CD4-positive, alpha-beta T cell treated with Interleukin-4 for 1 hour (primary cell): ENCODE measurements at places on chromosomes 16 and 17.
A peak's percentile ranks its signal among the peaks of the same experiment; 100 is the strongest.

- DNase-seq: peak; percentile 50
Measured at GRCh38 chr17:36705874-36706731, 104.7 kb downstream of the MRM1 start.

DNA sequence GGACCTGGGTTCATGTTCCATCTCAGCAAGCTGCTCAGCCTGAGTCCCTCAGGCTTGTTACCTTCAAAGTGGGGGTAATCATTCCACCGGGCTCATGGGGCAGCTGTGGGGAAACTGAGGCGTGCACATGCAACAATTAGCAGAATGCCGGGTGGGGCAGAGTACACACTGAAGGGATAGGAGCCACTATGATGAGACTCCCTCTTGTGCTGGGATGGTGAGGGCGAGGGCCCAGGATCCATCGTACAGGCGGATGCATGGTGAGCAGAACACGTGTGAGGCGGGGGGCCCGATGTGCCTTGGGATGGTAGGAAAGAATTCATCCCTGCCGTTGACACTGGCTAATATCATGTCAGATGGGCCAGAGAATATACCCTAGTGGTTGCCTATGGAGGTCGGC lies 25.5 kb upstream of the MAP3K14 start:
- DNase-seq: no peak

GRCh38 chr16:47142821-47143676 lies 696 bp downstream of the NETO2 start:
- DNase-seq: peak; percentile 61

- no peak for DNase-seq
Measured at GRCh38 chr16:28501258-28502232, 5.1 kb downstream of the IL27 start.

DNA sequence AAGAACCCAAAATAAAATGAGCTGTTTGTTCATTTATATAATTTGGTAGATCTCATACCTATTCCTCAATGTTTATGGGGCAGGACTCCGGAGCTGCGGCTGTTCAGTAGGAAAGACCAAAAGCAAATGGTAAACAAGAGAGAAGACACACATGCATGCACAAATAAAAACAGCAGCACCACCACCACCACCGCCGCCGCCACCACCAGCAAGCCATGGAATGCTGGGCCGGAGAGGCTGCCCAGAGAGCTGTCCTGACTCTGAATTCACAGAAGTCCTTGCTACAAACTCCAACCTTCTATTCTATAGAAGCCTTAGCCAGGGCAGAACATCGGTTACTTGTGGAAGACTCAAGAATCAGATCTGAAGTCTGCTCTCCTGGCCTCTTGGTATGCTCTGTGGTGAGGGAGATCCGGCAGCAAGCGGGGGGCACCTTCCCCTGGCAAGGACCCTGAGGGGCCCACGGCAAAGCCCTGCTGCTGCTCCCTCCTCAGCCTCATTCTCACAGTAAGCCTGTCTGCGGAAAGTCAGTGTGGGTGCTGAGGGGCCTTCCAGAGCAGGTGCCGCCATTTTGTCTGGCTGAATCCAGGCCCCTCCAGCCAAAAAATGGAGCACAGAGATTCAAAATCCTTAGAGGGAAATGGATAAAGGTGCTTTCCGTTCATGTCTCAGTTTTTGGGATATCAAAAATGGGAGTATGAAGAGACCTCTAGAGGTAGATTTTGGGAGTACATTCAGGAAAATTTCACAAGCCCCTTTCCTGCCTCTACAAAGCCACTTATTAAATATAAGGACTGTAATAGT lies 6.4 kb upstream of the FOXJ1 start:
- no peak for DNase-seq

DNA sequence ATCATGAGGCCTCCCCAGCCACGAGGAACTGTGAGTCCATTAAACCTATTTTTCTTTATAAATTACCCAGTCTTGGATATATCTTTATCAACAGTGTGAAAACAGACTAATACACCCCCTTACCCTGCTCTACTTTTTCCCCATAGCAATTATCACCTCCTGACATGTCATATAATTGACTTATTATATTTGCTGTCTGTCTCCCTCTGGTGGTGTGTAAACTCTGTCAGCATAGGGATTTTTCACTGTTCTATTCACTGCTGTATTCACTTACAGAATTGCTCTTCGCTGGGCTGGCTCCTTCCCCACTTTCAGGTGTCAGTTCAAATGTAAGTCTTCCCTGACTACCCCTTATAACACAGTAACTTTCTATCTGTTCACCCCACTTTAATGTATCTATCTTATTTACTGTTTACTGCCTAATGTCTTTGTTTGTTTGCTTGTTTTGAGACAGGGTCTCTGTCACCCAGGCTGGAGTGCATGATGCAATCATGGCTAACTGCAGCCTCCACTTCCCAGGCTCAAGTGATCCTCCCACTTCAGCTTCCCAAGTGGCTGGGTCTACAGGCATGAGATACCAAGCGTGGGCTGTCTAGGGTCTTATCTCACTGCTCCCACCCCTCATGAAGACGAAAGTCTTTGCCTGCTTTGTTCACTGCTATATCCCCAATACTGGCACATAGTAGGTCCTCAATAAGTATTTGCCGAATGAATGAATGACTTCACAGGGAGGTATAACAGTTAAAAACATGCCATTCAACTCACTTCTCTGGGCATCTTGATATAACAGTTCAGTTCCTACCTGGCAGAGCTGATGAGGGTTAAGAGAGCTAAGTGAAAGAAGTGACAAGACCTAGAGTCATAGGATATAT lies 52.4 kb upstream of the CDH3 start:
- peak; percentile 54 for DNase-seq

DNA sequence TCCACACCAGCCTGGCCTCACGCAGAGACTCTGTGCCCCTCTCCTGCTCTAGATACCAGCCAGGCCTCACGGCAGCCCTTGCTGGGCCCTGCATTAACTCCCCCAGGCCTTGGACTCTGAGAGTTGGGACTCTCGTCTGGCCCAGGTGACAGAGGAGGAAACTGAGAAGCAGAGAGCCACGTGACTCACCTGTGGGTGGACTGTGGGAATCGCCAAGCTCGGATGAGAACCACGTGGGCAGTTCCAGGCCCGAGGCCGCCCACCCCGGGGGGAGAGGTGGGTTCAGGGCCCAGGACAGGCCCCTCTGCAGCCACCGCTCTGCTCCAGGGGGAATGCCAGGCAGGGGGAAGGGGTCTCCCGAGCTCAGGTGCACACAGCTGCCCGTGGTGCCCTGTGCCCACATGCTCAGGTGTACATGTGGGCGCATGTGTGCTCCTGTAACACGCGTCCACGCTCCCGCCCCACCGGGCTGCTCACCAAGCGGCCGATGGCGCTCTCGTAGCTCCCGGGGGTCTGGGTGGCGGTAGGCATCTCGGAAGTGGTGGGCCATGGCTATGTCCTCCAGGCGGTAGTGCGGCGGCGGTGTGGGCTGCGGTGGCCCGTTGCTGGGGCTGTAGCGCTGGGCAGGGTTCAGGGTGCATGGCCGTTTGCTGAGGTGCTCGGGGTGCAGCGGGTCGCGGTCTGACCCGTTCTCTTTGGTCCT lies 18.3 kb upstream of the PABPN1L start:
- DNase-seq: no peak

- DNase-seq: peak; percentile 8
Measured at GRCh38 chr16:89958068-89958467, 9.5 kb downstream of the DEF8 start.

- DNase-seq: no peak
Measured at GRCh38 chr17:77237232-77238008, 96.7 kb downstream of the SEC14L1 start.

DNA sequence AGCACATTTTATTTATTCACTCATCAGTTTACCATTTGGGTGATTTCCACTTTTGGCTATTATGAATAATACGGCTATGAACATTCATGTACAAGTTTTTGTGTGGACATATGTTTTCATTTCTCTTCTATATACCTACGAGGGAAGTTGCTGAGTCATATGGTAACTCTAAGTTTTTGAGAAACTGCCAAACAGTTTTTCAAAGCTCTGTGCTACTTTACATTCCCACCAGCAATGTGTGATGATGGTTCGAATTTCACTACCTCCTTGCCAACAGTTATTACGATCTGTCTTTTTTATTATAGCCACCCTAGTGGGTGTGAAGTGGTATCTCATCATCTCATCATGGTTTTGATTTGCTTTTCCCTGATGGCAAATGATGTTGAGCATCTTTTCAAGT lies 63.7 kb upstream of the MRTFB start:
- no peak for DNase-seq

GRCh38 chr17:39235555-39236449 lies 10.1 kb upstream of the STAC2 start:
- DNase-seq: peak; percentile 73

- DNase-seq: no peak
Measured at GRCh38 chr16:72051818-72052217, 2.5 kb upstream of the HP start.

DNA sequence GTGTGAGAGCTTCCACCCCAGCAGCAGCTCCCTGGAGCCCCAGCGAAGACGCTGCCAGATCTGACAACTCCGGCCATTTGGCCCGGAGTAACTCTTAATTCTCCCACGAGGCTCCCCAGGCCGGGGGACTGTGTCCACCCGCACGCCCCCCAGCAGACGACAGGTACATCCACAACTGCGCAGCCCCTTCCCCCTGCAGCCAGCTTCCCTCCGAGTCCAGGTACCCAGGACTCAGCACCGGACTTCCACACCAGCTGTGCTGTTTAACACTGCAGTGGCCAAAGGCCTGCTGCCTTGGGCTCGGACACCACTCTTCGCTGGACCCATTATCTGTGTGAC lies 7.2 kb downstream of the SYNGR2 start:
- no peak for DNase-seq

GRCh38 chr17:74212209-74212912 lies 1.0 kb upstream of the TTYH2 start:
- peak; percentile 18 for DNase-seq

DNA sequence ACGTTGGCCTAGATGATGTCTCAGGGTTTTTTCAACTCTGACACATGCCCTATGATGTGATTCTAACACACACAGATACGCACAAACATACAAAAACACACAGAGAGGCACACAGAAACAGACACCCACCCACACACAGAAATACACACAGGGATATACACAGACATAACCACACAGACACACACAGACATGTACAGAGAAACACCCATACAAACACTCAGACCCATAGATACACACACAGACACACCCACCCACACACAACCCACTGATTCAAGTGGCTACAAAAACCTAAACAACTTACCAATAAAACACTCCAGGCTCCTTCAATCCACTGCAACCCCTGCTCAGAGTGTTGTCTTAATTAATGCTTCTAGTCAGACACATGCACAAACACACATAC lies 244.6 kb upstream of the CCL2 start:
- DNase-seq: no peak

- DNase-seq: peak; percentile 74
Measured at GRCh38 chr17:56653877-56654276, 60.4 kb downstream of the NOG start.

- no peak for DNase-seq
Measured at GRCh38 chr17:14436266-14436665, 135.4 kb downstream of the HS3ST3B1 start.

DNA sequence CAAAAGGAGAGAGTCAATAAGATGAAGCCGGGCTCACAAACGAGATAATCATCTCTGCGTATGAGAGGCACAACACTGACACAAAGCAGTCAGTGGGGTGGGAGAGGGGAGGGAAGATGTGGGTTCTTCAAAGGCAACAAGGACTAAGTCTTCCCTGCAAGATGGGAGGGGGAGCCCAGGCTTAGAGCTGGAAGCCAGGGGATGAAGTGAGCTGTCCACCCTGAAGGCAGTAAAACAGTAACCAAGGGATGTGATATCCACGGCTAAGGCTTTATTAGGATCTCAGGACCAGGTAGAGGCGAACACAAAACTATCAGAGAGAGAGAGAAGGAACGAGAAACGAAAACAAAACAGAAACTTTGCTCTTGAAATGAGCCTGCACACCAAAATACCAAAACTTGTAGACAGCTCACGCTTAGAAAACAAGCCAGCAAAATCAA lies 115.9 kb downstream of the DYNLRB2 start:
- DNase-seq: peak; percentile 49

DNA sequence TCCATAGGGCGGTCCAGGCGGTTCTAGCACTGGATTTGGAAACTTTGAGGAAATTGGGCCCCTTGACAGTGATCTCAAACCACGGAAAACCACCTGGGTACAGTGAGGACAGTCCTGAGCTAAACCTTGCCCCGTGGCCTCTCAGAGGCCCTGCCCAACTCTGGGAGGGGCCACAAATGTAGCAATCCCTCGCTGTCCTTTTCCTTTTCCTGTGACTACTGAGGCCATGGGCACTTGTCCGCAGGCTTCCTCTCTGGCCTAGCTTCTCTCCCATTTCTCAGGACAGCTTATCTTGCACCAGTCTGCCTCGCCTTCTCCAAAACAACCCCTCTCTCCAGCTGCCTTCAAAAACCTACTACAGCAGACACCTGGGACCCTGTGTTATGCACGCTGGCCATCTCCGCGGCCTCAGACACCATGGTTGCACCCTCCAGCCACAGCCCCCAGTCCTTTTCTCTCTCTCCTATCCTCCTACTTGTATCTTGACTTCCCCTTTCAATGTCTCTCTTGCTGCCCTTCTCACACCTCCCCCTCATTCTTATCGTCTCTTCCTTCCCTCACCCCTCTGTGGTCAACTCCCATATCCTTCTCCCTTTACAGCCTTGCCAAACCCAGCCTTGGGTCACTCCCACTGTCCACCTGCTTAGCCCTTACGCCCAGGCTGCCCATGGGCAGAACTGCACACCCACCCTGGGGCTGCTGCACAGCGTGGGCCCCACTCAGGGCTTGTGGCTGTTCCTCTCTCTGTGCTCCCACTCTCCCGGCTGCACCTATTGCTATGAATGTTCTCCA lies 7.6 kb downstream of the SCPEP1 start:
- no peak for DNase-seq

DNA sequence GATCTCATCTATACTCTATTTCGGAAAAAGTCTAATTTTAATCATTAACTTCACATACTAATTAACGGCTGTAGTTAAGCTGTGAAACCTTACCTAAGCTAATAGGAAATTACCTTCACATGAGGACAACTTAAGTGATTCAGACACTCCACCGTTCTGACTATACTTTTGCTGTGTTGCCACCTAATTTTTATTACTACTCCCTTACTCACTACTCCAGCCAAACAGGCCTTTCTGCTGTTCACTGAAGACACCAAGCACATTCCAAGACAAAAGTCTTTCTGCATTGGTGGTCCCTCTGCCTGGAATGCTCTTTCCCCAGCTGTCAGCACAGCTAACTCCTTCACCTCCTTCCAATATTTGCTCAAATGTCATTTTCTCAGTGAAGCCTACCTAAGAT lies 1.3 kb downstream of the CMTR2 start:
- no peak for DNase-seq

- no peak for DNase-seq
Measured at GRCh38 chr16:88798772-88799455, 4.7 kb upstream of the CDT1 start.

GRCh38 chr17:59561042-59561441 lies 4.4 kb upstream of the DHX40 start:
- peak; percentile 21 for DNase-seq

- DNase-seq: peak; percentile 48
Measured at GRCh38 chr16:30112197-30113030, 923 bp downstream of the GDPD3 start.

DNA sequence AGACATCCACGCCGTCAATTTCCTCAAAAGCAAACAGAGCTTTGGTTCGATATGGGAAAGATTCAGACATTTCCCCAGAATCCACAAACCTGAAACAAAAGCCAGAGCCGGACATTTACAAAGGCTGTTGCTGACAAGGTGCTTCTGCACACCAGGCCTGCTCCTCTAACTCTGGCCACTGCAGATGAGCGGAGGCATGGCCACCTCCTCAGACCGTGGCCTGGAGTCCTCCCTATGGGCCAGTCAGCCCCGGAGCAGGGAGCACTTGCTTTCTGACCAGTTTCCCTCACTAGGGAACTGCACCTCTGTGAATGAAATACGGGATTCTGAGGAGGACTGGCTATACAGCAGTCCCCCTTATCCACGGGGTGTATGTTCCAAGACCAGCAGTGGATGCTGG lies 22.3 kb upstream of the TRAP1 start:
- DNase-seq: no peak
